ENCODE measurements at places on chromosomes 5 and 9.

DNA sequence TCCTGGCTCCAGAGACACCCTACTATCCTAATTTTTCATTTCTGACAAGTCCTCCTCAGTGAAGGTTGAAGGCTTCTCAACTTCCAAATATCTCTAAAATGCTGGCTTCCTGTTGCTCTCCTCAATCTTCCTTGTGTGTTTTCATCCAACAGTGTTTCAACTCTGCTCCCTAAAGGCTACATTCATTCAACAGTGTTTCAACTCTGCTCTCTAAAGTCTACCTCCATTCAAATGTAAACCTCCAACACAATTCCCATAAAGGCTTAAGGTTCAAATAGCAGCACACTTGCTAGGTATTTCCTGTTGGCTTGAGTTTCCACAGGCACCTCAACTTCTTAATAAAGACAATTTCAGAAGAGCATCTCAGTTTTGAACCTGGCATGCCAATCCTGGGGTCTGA lies 164.8 kb downstream of the HINT1 start:
- no peak for DNase-seq

DNA sequence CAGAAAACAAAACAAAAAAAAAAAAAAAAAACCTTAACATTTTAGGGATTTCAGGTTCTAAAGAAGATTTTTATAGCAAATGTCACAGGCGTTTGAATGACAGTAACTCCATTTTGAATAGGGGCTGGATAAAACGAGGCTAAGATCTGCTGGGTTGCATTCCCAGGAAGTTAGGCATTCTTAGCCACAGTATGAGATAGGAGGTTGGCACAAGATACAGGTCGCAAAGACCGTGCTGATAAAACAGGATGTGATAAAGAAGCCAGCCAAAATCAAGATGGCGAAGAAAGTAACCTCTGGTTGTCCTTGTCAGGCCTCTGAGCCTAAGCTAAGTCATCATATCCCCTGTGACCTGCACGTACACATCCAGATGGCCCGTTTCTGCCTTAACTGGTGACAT lies 425.6 kb upstream of the PTPRD start:
- no peak for DNase-seq

- no peak for DNase-seq
Observed at GRCh38 chr5:134328619-134329018, 38.4 kb downstream of the CDKL3 start.

- DNase-seq, result no peak
Observed at GRCh38 chr5:133316346-133317343, 264.8 kb downstream of the HSPA4 start.

GRCh38 chr9:469672-470551 lies 255.2 kb downstream of the DOCK8 start:
- DNase-seq, result peak; percentile 94

- DNase-seq, result no peak
Observed at GRCh38 chr5:91366551-91366950, 16.6 kb downstream of the ARRDC3 start.

DNA sequence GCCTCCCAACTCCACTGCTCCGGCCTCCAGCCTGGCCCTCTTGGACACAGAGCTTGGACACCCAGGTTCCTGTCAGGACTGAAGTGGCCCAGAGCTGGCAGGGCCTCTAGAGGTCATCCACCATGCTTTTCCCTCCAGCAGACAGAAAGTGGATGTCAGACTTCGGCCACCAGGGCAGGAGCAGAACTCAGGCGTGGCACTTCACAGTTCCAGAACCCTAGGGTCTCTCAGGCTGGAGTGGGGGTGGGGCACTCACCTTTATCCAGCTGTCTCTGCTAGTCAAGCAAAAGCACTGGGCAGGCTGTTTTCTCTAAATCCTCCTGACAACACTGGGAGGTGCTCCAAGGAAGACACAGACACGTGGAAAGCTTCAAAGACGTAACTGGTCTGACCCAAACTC lies 35.6 kb upstream of the N4BP3 start:
- no peak for DNase-seq

DNA sequence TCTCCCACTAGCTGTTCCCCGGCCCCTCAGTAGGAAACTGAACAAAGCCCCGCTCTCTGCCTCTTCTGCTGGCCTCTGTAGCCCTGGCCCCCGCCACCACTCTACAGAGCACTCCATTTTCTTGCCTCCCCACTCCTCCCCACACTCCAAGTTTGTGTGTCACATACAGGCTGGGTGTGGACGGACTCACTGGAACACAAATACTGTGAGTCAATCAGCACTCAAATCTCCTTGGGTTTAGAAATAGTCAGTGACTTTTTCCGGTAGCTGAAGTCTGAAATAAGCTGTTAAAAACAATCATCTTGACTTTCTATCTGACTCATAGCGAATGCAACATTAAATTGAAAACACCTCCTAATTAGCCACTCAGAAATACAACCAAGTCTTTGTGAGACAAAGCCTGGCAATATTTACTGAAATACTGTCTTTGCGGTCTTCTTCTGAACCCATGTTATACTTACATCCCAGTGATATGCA lies 122.5 kb downstream of the LHFPL2 start:
- DNase-seq, result no peak

GRCh38 chr9:120876842-120877240 lies at the start of gene PHF19:
TSS of gene PHF19 (minus strand) at chr9:120877188. CDS start at chr9:120874741, 2,447 bp downstream.
- no peak for DNase-seq

- no peak for DNase-seq
Observed at GRCh38 chr9:2180154-2180553, 165.0 kb downstream of the SMARCA2 start.

DNA sequence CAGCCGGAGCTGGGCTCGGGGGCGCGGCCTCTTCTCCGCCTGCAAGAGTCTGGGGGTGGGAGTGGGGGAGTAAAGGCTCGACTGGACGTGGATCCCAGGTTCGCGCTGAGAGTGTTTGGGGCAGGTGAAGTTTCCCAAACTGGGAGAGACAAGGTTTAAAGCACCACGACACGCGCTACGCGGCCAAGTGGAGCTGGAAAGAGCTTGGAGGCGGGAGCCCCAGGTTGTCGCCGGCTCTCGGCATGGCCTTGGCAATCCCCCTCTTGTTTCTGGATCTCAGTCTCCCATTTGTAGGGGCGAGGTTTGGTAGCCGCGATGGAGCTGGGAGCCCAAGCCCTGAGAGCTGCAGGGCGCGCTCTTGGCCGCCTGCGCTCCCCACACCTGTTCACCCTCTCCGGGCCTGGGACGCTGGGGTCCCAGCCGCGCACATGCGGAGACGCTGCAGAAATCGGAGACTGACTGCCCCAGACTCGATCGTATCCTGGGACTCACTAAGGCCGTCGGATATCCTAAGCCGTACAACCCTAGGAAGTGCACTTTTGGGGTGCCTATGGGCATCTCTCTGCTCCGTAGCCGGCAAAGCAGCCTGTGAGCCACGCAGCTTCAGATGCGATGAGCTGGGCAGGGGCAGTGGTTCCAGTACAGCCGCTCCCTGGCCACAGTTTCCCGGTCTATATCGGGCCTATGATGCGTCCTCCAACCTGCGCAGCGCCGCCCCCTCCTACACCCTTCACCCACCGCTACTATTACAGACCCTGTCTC lies 937 bp downstream of the TMOD1 start:
- no peak for DNase-seq

DNA sequence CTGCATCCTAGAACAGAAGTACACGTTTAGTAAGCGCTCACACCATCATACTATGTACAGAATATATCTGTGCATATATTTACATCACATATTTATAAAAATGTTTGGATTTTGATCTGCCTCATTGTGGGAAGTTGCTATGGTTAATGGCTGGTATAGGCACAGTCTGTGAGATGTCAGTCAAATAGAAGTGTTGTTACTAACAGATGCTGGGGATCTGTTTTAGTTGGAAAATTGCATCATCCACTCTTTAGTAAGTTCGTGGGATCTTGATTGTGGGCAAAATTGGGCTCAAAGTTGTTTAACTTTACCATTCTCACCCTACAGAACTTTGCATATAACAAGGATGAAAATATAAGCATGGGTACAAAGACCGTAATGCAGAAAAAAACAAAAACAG lies 76.4 kb upstream of the DPYSL3 start:
- no peak for DNase-seq

DNA sequence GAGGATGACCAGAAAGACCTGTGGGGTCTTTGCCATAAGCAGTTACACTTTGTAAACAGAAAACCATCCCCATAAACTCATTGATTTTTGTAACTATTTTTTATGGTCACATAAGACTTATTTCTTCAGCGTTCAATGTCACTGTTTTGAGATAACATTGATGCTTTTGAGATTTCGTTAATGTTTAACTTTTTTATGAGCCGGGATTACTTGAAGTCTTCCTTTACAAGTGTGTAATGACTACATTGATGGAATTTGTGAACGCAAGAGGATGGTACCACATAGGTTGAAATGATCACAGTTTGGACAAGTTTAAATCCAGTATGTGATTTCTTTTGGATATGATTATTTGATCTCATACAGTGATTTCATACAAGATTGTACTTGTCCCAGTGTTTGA lies 1.8 kb downstream of the SLC12A2 start:
- no peak for DNase-seq

GRCh38 chr5:39569857-39570256 lies 145.1 kb upstream of the DAB2 start:
- no peak for DNase-seq

GRCh38 chr5:102932781-102933180 lies 177.7 kb downstream of the PAM start:
- DNase-seq, result no peak

GRCh38 chr5:171309276-171310211 lies 496 bp downstream of the TLX3 start:
- DNase-seq, result no peak

GRCh38 chr9:121331992-121332685 lies 37.9 kb downstream of the STOM start:
- no peak for DNase-seq

- DNase-seq, result no peak
Observed at GRCh38 chr9:86549920-86550319, 195.7 kb upstream of the TUT7 start.

DNA sequence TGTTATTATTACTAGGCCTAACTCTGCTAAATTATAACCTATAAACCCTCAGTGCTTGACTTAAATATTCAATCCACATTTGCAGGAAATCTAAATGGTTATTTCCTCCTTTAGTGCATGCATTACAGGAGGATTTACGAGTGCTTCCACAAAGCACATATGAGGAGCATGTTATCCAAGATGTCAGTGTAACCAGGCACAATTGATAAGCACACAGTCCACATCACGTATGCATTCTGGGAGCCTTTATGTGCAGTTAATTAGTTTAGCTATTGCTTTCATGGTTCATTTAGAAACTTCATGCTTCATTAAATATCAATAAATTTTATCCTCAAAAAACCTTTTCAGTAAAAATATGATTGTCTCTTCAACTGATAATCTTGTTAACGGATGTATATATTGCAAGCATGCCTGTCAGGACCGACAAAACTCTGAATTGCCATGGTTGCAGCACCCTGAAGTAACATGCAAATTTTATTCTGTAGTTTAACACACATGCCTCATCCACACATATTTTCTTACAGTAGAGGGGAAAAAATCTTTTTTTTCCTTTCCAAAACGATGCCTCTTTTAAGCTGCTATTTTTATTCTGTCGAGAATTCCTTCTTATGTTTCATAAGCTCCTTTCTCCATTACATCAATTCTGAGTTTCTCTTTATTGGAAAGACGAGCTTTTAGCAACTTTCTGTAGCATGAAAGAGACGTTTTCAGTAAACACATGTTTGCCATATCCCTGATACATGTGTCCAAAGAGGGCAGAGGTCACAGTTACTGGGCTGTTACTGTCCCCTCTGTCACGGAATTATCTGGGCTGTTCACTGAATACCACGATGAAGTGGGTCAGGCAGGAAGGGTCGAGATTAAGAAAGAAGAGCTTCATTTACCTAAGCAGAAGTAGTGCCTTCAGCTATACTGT lies 142.0 kb downstream of the GLIS3 start:
- DNase-seq, result no peak

DNA sequence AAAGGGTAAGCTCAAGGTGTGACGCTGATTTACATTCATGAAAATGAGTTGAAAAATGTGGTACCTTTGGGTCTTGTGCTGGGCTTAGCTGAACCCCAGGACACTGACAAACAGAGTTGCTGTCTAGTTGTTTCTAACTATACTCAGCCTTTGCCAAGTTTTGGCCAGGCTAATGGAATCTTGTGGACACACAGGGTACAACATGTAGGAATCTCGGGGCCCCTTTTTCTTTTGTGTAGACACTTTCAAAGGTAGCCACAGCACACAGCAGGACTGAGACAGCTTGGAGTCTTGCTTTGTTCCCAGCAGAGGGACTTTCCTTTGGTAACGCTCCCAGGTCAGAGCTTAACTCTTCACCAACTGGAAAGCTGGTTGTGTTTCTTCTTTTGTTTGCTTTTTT lies 7.8 kb downstream of the LIX1 start:
- no peak for DNase-seq

- DNase-seq, result no peak
Observed at GRCh38 chr5:165508286-165508685, 2002.9 kb downstream of the MAT2B start.

DNA sequence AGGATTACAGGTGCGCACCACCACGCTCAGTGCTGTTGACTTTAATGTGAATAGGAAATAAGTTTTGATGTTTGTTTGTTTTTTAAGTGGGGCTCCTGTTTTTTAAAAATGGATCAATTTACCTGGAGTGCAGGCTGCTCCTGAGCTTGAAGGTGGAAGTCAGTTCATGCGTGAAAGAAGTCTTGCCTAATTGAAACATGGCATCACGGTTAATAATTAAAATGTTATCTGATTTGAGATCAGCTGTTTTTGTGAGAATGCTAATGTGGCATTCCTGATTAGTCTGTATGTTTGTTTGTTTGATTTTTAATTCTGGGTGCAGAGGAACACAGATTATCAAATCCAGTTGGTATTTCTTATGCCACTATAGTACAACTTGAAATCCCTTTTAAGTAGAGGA lies 6.5 kb downstream of the SFXN1 start:
- no peak for DNase-seq

DNA sequence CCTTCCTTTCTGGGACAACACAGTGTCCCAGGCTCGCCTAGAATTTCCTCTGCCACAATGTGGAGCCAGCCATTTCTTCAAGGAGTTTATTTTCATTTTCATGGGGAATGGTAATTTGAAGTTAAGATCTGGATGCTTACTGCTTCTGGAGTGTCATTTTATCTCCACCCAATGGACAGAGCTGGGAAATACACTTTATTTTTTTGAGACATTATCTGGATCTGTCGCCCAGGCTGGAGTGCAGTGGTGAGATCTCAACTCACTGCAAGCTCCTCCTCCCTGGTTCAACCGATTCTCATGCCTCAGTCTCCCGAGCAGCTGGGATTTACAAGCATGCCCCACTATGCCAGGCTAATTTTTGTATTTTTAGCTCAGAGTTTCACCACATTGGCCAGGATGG lies 12.7 kb upstream of the THG1L start:
- DNase-seq, result no peak

- no peak for DNase-seq
Observed at GRCh38 chr5:169350759-169351240, 49.9 kb upstream of the SLIT3 start.

- DNase-seq, result no peak
Observed at GRCh38 chr9:129198319-129199043, 20.4 kb upstream of the IER5L start.

DNA sequence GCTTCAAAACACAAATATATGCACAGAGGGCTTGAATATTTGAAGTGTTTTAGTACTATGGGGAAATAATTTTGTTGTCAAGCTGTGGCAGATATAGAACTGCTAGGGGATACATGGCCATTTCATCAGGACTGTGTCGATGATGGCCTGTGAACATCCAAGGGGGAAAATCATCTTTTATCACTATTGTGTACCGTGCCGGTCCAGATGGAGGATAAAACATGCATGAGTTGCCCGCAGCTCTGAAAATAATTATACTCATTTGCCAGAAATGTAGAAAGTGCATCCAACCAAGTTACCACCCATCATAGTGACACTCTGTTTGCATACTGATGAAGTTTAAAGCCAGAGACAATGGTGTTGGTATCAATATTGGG lies 405.9 kb downstream of the ZSWIM6 start:
- no peak for DNase-seq
